Left forelimb (tissue), 1 donor: ENCODE measurements at places on chromosomes 1 and 21.

DNA sequence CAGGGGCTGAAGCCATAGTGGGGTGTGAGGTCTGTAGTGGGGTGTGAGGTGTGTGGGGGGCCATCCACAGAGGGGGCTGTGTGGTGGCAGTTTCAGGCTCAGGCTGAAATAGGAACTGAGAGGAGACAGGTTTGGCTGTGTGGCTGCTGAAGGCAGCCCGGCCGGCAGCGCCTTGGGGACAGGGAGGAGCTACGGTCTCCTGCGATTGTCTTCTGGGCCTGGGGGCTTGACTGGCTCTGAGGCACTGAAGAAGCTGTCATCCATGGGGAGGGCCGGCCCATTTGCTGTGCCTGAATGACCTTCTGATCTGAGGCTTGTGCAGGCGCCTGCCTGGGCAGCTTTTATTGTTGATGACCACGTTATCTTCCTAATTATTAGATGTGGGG, 10.0 kb upstream of the TTC34 start:
- no peak for DNase-seq

DNA sequence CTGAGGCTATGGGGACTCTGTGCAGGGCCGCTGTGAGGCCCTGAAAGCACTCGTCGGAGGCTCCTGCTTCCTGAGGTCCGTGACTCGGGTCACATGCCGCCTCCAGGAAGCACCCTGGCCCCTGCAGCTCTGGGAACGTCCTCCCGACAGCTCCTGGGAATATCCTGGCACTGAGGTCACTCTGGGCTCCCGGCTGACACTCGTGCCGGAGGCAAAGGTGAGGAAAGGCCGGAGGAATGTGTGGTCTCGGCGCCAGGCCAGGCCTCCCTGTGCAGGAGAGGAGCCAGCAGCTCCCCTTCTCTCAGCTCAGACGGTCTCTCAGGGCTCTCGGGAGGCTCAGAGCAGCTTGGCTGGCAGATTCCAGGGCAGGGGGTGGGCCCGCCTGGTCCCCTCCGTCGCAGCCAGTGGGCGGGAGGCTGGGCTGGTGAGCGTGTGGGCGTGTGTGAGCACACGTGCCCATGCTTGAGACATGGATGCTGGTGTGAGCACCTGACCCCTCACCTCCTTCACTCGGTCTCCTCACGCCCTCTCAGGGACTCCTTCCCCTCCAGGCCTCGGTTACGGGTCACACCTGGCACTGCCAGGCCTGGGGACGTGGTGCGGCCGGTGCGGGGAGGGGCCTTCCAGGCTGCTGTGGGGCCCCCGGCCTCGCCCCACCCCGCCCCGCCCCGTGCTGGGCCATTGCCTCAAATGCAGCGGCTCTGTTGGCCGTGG, 5.5 kb upstream of the RNF223 start:
- peak; percentile 77 for DNase-seq

- DNase-seq = no peak
Observed at GRCh38 chr1:16927711-16928485, 6.2 kb downstream of the CROCC start.

DNA sequence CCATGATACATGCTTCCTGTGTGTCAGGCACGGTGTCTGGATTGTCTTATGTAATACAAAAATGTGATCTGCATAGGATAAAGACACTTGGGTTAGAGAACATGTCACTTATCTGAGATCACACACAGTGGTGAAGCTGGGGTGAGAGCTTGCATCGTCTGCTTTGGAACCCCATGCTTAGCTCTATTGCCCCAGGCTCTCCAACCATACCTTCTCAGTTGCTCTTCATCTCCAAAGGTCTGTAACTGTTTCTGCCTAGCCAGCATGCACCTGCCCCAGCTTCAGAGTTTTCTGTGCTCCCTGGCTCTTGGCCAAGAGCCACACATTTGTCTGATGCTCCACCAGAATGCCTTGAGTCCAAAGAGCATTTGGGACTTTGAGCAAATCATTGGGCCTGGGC, 93.9 kb upstream of the COG2 start:
- DNase-seq = no peak

DNA sequence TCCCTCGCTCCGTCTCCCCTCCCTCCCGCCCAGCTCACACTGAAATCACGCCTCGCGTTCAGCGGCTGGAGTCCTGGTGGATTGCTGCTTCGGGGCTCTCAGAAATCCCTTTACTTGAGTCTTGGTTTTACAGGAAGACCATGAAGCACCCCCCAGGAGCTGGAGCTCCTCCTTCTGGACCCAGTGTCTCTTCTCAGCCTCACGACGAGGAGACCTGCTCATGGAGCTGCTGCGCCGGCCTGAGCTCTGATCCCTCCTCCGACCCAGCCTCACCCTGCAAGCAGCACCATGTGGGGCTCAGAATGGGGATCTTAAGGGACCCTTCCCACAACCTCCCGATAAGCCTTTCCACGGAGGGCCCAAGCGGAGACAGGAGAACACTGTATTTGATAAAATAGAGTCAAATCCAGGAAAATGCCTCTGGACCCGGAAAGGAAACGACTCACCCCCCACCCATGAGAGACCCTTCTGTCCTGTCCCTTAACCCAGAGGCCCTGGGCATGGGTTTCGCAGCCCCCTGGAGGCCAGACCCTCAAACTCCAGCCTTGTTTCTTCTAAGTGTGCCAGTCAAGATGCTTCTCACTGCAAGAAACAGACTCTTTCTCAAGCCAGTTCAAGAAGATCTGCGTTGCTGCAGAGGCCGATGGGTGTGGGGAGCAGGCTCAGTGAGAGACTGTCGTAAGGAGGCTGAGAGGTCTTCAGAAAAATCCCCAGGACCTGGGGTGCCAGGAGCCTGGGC, 26.1 kb downstream of the PDE9A start:
- no peak for DNase-seq

- no peak for DNase-seq
Observed at GRCh38 chr1:41764656-41765055, 154.1 kb downstream of the HIVEP3 start.

- no peak for DNase-seq
Observed at GRCh38 chr1:6584126-6585080, 4.6 kb downstream of the ZBTB48 start.

DNA sequence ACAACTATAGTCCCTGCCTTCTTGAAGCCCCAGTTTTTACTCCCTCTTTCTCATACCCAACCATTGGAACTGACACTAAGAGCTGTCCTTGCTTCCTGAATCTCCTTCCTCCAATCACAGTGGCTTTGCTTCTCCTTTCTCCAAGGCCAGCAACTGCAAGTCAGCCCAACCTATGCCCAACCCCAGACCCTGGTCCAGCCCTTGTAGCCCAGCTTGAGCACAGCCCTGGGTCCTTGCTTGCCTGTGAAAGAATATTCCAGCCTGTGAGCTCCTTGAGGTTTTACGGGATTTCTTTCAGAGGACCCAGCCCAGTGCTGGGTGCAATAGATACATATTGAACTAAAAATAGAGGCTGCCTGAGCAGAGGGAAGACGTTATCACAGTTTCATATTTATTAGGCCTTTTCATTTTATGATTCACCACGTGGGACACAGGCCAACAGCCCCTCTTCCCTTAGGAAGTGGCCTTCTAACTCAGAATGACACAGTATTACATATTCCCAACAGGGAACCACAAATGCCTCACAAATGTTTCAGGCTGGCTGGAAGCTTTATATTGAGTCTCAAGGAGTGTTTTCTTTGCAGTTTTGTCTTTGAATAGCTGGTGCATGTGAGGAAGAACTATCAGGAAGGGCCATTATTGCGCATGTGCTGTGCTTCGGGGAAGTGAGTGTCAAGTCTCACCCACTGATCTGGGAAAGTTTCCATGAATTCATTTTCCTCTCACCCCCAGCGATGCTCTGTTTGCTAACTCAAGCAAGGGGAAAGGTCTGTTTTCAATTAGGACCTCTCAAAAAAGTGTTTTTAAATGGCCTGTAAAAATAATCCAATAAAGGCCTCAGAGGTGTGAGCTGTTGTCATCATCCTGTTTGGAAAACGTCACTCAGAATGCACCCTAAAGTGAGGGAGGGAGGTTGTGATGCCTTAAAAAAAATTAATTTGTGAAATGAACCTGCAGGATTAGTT, 92.3 kb upstream of the NFIA start:
- DNase-seq = no peak

DNA sequence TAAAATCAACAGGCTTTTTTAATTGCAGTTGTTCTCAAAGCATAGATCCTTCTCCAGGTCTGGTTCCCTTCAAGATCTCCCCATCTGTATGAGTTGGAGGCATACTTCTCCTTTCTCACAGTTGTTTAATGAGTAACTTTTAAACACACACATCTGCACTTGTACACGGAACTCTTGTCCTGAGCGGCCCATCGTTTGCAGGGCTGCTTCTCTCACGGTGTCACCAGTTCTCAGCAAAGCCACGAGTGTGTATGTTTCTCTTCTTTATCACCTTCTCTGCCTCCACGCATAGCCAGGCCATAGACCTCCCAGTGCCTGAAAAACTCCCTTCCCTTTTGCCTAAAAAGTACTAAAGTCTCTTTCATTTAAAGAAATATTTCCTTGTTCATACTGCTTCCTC, 68.7 kb upstream of the ROR1 start:
- DNase-seq = no peak

GRCh38 chr1:94783342-94784189, 36.6 kb upstream of the SLC44A3 start:
- DNase-seq = no peak

GRCh38 chr1:201795066-201795465, 33.9 kb upstream of the IPO9 start:
- DNase-seq = no peak
